ENCODE measurements at places on chromosomes 7 and 10.

- DNase-seq, result no peak
Observed at GRCh38 chr7:71480791-71481190, 348.8 kb downstream of the GALNT17 start.

- no peak for DNase-seq
Observed at GRCh38 chr7:148670807-148671206, 27.9 kb upstream of the CUL1 start.

GRCh38 chr7:90816511-90817142 lies 220.5 kb downstream of the CDK14 start:
- DNase-seq, result no peak

DNA sequence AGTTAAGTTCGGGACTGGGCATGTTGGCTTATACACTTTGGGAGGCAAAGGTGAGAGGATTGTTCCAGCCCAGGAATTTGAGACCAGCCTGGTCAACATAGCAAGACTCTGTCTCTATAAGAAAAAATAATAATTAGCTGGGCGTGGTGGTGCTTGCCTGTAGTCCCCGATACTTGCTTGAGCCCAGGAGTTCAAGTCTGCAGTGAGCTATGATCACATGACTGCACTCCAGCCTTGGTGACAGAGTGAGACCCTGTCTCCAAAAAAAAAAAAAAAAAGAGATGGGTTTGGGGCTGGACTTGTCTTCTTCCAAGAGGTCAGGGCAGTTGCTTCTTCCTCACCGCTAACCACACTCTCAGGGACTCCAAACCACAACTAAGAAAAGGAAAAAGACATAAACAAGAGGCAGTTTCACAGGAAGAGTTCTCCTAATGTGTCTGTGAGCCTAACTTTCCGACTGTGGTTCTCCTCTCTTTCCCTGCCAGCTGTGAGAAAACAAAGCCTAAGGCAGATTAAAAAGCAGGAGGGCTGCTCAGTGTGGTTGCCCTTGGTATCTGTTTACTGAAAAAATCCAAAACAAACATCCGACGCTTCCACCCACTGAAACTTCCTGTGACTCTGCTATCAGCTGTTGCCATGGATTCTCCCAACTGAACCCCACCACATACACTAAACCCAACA lies 2.4 kb upstream of the SERPINE1 start:
- DNase-seq, result no peak

- peak; percentile 88 for DNase-seq
Observed at GRCh38 chr10:35822316-35822715, 180.2 kb upstream of the FZD8 start.

- no peak for DNase-seq
Observed at GRCh38 chr7:98899816-98900215, 21.5 kb downstream of the TRRAP start.

DNA sequence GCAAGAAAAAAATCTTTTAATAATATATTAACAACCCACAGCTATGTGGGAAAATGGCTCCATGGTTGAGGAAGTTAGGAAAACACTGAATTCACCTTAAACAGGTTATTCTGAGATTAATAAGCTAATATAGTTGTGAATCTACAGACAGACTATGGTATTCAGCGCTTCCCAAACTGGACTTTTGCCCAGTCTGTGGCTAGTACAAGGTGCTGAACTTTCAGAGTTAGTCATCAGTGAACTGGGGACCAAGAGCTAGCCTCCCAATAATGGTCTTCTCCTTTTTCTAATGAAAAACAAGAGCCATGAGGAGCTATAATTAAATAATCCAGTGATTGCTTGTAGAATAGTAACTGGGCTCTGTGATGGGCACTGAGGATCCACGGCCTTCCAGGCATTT lies 65.3 kb downstream of the FRMPD2 start:
- DNase-seq, result no peak

GRCh38 chr7:48875045-48875916 lies 49.1 kb upstream of the CDC14C start:
- no peak for DNase-seq

DNA sequence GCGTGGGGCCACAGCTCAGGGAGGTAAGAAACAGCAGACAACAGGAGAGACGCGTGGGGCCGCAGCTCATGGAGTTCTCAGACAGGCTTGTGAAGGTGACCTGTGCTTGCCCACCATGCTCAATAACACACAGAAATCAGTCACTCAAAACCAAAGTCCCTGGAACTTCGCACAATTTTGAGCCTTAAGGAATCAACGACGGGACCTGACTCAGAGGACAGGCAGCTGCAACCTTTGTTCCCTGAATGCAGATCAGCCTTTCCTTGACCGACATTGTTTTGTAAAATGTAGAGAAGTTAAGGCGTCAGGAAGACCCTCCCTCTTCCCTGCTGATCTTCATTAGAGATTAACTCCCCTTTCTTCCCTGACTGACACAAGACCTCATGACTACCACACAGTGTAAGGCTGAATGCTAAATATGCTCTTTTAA lies 8.5 kb upstream of the KNDC1 start:
- DNase-seq, result no peak

DNA sequence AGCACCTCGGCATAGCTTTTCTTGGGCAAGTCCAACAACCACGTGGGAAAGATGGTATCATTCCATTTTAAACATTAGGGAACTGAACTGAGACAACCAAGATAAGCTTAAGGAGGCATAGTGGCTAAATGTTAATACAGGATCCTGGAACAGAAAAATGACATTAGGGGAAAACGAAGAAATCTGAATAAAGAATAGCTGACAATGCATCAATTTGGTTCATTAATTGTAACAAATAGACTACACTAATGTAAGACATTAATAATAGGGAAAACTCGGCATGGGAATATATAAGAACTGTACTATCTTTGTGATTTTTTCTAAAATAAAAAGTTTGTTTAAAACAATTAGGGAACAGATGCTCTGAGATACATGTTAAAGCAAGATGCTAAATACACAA lies 165.4 kb downstream of the JAZF1 start:
- DNase-seq, result no peak

DNA sequence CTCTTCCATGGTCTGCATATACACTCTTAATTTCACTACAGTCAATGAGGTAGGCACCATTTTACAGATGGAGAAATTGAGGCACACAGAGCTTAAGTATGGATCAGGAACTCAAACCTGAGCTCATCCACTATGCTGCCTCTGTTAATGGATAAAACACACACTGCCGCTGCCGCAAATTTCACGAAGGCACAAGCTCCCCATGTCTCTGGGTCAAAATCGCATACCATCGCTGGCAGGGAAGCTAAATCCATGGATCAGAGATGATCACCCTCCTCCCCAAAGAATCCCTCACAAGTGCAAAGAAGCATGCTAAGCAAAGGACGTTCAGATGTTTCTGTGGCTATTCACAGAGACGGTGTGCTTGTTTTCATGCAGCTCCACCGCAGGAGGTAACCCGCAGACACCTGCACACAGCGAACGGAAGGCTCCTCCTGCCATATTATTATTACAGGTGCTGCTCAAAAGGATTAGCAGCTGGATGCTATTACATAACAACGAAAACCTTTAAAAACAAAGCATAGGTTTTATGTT lies 109.3 kb downstream of the UBE2H start:
- DNase-seq, result no peak

DNA sequence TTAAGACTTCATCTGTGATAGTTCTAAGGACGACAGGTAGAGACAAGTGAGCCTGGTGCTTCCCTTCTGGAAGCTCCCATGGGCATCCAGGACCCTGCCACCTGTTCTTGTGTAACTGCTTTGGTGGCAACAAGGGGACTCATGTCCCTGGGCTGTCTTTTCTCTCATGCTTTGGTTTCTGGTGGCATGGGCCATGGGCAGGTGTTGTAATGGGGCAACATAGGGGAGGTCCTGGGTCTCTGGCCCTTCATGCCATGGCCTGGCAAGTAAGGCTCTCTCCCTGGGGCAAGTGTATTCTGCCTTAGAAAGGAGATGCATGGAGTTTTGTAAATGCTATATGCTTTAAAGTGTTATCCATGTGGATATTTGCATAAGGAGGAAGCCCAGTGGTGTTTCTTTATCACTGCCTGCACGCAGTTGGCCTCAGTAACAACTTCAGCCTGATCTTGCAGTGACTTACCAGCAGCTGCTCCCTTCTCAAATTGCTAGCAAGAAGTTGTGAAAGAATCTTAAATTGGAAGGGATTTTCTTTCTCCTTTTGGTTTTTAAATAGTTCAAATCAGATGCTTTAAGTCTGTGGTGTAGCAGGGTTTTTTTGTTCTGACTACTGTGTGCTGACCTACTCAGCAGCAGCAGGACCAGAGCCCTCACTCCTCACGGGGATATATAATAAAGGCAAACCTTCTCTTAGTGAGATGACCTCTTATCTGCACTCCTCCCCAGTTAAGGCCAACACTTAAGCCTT lies 39.9 kb downstream of the OGDH start:
- no peak for DNase-seq

DNA sequence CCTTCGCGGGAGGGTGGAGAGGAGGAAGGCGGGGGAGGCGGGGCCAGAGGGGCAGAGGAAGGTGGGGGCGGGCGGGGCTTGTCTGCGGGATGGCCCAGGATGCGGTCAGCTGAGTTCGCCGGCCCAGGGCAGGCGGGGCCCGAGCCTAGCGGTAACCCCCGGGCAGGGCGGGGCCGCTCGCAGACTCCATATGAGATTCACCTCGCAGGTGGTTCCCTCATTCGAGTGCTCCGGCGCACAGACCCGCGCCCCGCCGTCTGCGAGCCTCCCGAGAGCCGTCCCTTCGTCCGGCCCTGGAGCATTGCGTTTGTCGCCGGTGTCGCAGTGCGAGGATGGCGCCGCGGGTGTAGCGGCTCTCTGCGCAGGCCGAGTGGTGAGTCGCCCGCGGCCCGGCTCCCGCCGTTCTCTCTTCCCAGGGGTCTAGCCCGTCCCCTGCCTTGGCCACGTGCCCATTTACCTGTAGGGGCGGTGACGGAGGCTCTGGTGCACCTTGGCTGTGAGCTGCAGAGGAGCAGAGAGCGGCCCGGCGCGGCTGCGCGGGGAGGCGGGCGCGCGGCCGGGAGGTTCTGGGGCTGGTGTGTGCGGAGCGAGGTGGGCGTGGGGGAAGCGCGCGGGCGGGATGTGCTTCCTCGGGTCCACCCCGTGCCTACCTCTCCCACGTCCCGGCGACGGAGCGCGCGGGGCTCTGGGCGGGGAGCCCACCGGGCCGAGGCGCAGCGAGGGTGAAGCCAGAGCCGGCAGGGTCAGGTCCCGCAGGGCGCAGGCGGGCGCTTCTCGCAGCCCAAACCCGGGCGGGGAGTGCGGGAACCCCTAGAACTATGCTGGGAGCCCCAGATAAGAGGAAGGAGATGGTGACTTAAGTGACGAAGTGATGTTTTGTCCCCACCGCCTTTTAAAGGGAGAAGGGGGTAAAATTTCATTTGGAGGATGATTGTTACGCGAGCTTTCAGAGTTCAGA lies at the start of gene UPP1:
TSS of gene UPP1 (plus strand) at position 220 of the 958 bp plus-strand sequence. CDS start 5,519 bp downstream, outside the sequence.
- DNase-seq, result peak; percentile 75

- no peak for DNase-seq
Observed at GRCh38 chr7:99387912-99388311, 13.4 kb downstream of the ARPC1B start.

DNA sequence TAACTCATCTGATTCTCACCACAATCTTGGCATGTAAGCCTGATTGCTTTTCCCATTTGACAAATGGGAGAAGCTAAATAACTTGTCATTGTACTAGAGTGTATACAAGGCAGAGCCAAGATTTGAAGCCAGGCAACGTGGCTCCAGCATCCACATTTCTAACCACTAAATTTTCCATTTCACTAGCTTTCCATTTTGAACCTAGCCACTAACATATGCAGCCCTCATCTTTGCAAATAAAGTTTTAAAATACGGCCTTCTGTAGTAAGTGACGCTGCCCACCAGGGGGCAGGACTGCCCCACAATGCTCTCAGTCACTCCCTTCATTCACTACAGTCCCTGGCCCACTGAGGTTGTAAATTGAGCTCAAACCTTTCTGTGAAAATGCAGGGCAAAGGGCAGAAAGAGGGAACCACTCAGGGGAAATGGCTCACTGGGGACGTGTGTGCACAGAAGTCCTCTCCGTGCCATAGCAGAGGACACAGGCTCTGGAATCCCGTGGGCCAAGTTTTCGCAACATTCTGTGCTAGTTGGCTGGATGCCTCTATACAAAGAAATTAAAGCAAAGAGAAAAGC lies 315.7 kb downstream of the TNS3 start:
- DNase-seq, result peak; percentile 2

- peak; percentile 43 for DNase-seq
Observed at GRCh38 chr7:106598663-106599342, 62.2 kb downstream of the CCDC71L start.

GRCh38 chr7:135385209-135385608 lies 124.7 kb downstream of the CNOT4 start:
- DNase-seq, result no peak

DNA sequence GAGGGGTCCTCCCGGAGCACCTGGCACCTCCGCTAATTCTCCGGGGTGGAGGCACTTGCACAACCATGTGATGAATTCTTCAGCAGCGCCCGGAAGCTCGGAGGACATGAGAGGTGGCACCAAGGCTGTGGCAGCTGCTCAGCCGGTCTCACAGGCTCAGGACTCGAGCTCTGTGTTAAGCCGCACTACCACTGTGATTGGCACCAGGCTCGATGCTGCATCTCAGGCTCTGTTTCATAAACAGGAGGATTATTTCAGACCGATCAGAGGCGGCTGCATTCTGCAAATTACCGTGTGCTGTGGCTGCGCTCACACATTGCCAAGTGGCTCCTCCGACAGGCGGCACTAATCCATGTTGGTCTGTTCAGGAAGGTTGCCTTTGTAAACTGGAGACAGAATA lies 495.2 kb downstream of the DNAJB6 start:
- no peak for DNase-seq

- DNase-seq, result no peak
Observed at GRCh38 chr10:26805567-26806245, 55.1 kb downstream of the ABI1 start.

GRCh38 chr10:52440612-52441285 lies 126.7 kb downstream of the DKK1 start:
- DNase-seq, result no peak

- DNase-seq, result no peak
Observed at GRCh38 chr7:24690251-24690650, 67.0 kb downstream of the GSDME start.

DNA sequence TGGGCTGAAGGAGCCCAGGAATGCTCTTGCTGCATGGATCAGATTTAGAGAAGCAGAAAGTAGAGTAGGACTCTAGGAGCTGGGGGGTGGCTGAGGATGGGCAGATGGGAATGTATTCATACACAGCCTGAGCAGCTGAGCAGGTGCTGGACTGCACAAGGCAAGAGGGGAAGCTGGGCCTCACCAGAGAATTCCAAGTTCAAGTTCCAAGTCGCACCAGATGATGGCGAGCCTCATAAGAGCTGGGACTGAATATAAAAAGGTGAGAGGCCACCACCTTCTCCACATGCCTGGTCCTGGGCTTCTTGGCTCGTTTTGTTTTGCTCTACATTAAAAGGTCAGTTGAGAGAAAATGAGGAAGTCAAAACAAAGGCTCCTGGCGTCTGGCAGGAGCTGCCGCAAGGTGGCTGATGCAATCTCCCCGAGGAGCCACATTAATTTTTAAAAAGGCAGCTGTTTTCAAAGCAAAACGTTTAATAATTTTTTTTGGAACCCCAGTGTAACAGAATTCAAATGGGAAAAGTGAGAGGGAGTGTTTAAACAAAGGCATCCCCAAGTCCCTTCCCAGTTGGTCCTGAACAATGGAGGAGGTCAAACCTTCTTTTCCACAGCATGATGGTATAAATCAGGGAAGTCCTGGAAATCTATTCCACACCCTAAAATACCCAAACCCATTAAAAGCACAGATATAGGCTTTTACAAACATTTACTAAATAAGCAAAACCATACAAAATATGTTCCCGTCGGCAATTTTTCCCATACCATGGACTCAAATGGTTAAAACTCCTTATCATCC lies 9.5 kb downstream of the CYREN start:
- DNase-seq, result no peak

GRCh38 chr7:5694912-5695726 lies 86.3 kb downstream of the RNF216 start:
- DNase-seq, result no peak

GRCh38 chr10:71380841-71381240 lies 15.9 kb upstream of the CDH23 start:
- no peak for DNase-seq
